CD4-positive, alpha-beta T cell treated with Interleukin-17A for 1 hour (primary cell): ENCODE measurements at places on chromosomes 3 and 15.
A peak's percentile ranks its signal among the peaks of the same experiment; 100 is the strongest.

- no peak for DNase-seq
Observed at GRCh38 chr15:26879706-26880105, 12.8 kb downstream of the GABRA5 start.

GRCh38 chr3:10474847-10475246 is 30.5 kb downstream of the ATP2B2 start:
- DNase-seq = no peak

DNA sequence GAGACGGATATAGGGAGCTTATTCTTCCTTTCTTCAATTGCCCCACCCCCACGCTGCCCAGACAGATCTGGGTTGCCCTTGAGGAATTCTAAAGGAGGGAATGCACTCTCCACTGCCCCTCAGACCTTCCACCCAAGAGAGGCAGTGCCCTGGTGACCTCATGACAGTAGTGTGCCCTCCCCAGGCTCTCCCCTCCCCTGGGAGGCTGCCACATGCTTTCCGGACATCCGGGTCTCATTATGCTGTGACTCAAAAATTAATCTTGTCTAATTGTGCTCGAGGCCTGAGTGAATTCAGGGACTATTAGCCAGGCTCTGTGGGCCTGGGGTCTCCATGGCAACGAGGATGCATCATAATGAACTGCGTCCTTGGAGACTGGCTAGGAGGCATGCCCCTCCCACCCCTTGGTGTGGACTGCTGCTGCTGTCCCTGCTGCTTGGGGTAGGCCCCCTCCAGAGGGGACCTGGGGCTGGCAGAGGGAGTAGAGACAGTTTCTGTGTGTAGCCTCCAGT is 20.8 kb downstream of the CORO2B start:
- DNase-seq = no peak

DNA sequence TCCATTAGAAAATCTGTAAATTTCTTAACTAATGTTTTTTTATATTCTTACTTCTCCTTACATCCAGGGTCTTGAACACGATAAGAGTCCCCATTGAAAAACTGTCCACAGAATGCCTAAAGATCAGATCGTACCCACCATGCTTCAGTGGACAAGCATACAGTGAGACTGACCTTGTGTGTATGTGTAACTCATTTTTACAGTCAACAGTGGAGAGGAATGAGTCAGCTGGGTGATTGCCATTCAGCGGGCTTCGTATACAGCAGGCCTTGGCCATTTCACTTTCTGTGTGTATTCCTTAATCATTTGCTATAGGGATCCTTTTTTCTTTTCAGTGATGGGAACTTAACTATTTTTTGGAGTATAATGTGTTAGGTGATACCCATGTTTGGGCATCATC is 10.6 kb downstream of the PARP14 start:
- no peak for DNase-seq

- DNase-seq = no peak
Observed at GRCh38 chr3:4586381-4586780, 93.2 kb downstream of the ITPR1 start.

GRCh38 chr3:129185783-129186182 is 2.1 kb upstream of the CNBP start:
- DNase-seq = no peak

DNA sequence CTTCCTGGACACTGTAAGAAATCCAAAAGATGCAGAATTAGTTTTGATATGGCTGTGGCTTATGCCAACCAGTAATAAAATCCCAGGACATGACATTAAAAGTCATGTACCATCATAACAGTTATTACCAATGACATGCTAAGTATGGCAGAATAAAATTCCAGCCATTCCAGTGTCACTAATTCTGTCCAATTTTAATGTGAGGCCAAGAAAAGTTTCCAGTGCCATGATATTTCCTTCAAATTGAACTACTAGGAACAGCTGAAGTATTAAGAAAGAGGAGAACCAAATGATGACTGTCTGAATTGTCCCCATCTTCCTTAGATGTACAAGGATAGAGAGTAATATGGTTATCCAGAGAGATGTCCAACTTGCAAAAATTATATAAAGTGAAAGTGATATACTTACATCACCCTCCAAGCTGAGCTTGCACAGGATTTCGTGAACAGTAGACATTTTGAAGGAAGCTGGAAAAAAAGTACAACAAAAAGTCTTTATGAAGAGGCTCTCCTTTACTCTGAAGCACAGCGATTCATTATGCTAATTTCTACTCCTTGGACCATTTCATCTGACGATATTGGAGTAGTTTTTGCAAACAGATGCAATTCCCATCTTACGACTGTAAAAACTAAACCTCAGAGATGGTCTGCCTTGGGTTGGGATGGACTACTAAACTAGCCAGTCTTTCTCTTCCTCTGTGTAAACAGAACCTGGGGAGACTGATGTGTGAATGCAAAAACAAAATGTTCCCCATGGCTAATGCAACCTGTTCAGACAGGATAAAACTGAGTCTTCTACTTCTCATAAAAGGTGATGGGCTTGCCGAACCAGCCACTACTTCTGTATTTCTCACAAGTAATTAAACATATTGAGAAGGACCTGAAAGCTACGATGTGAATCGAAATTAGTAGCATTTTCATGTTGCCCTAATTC is 11.9 kb downstream of the ANXA2 start:
- no peak for DNase-seq

DNA sequence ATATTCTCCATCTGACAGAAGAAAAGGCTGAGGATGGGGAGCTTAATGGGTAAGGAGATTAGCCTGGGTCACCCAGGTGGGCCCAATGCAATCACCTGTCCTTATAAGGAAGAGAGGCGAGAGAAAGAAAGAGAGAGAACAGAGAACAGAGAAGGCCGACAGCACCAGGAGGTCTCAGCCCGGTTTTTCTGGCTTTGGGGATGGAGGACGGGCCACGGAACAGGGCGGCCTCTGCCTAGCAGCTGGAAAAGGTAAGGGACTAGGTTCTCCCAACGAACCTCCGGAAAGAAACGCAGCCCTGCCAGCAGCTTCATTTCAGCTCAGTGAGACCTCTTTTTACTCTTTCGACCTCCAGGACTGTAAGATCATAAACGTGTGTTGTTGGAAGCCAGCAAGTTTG is 196.0 kb upstream of the LYSMD4 start:
- no peak for DNase-seq

GRCh38 chr3:43906849-43907507 is 216.2 kb downstream of the ABHD5 start:
- DNase-seq = no peak

GRCh38 chr3:86954226-86954625 is 36.7 kb downstream of the VGLL3 start:
- no peak for DNase-seq

- no peak for DNase-seq
Observed at GRCh38 chr15:75346796-75347221, at the start of gene NEIL1. TSS of gene NEIL1 (plus strand) at chr15:75347039. CDS start at chr15:75348906, 1,867 bp downstream.

DNA sequence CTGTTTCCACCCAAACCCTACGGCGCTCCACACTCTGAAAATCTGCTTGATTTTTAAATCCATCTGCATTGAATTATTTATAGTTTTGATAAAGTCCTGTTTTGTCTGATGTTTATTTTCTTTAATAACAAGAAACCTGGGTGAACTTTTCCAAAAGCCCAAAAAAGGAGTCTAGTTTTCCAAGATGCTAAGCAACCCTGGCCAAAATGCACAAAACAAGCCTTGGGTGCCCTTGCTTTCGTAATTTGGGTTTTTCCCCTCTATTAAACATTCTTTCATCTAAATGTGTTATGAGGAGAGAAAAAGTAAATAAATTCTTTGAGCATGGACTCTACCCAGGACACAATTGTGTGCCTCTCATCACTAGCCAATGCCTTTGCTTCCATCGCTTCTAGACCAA is 468.9 kb downstream of the MCTP2 start:
- DNase-seq = no peak

DNA sequence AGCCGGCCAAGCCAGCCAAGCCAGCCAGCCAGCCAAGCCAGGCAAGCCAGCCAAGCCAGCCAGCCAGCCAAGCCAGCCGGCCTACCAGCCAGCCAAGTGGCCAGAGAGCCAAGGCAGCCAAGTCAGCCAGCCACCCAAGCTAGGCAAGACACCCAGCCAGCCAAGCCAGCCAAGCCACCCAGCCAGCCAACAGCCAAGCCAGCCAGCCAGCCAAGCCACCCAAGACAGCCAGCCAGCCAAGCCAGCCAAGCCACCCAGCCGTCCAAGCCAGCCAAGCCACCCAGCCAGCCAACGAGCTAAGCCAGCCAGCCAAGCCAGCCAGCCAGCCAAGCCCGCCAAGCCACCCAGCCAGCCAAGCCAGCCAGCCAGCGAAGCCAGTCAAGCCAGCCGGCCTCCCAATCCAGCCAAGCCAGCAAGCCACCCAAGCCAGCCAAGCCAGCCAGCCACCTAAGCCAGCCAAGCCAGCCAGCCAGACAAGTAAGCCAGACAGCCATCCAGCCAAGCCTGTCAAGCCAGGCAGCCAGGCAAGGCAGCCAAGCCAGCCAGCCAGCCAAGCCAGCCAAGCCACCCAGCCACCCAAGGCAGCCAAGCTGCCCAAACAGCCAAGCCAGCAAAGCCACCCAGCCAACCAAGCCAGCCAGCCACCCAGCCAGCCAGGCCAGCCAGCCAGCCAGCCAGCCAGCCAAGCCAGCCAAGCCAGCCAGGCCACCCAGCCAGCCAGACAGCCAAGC is 200.5 kb downstream of the GOLGA6L6 start:
- DNase-seq = no peak

DNA sequence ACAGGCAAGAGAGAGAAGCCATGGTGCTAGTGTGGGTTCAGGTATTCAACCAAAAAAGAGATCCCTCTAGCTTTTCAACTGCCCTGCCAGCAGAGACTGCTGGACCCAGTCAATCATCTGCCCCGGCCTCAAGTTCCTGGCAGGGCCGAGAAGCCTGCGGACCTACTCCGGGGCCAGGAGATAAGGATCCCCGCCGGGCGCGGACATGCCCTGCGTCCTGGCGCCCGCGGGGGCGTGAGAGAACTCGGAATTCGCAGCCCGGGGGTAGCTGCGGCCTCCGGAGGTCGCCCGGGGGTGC is 821 bp upstream of the MAGI1 start:
- no peak for DNase-seq

GRCh38 chr3:16885593-16886302 is 993 bp downstream of the PLCL2 start:
- DNase-seq = no peak

DNA sequence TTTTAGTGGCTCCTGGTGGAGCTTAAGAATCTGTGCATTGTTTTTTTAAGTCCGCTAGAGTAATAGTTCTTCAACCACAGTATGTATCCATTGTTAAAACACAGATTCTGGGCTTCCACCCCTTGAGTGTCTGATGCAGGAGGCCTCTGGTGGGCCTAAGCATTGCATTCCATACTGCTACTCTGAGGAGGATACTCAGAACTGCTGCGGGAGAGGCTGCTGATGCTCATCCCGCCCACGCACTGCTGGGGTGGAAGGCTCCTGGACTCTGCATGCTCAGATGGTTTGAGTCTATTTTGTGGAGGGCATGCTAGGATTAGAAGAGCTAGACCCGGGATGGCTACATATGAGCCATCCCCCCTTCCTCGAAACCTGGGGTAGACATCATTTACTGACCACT is 74.4 kb downstream of the THSD4 start:
- DNase-seq = no peak

DNA sequence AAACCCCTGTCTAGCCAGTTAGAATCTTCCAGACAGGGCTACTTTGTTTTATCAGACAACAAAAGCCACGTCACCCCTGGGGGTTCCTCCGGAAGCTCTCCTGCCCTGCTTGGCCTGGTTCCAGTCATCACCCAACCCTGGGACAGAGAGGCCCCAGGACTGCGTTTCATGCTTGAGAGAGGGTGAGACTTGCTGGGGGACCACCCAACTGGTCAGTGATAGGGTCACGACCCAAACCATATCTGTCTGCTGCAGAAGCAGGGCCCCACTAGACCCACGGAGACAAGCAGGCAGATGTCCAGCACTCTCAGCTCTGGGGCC is 1.2 kb downstream of the NT5DC2 start:
- peak; percentile 31 for DNase-seq
